ENCODE measurements at places on chromosomes 13 and 19.

GRCh38 chr13:76759877-76760276 is 126.3 kb downstream of the KCTD12 start:
- DNase-seq = no peak

- DNase-seq = no peak
Measured at GRCh38 chr13:96783057-96783456, 211.2 kb downstream of the OXGR1 start.

DNA sequence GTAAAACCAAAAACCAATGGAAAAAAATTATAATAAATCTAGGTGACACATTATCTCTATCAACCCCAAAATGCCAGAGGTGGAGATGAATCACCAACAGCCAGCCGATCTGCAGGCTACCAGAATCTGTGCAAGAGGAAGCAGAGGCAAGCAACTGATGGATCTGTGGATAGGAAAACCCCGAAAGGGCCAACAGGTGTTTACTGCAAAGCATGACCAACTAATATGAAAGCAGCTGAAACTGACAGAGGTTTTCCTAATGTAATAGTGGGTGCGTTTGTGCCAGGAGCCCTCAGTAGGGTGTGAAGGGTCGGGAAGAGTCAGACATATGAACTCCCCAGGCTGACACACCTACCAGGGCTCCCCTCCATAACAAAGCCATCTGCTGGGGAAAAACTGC is 554.6 kb downstream of the RFC3 start:
- DNase-seq = no peak

DNA sequence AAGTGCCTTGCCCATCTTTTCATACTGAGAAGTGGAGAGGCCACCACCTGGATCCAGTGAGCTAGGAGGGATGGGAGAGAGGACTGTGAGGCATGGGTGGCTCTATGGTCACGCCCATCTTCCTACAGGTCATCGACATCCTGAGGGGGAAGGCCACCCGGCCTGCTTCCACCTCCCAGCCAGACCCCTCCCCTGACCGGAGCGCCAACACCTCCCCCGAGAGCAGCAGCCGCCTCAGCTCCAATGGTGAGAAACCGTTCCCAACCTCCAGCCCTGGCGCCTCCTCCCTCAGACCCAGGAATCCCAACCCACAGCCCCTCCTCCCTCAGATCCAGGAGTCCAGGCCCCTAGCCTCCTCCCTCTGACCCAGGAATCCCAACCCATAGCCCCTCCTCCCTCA is 10.1 kb downstream of the BCL3 start:
- no peak for DNase-seq

DNA sequence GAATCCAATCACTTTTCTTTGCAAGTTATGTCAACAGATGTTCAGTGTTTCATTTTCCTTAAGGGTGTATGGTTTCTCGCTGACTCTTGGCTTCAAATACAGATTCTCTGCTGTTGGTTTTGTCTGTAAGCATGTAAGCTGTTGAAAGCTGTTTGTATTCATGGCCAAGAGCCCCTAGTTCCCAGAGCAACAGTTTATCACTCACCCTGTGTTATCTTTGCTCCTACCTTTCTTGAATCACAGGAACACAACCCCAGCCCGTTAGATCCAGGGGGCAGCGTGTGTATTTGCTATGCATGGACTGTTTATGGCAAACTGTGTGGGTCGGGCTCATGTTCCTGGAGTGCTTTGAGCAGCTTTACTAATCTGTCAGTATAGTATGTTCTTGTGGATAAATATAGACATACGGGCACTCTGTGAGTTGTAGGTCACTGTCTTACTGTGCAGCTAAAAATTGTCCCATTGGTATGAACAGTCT is 28.9 kb downstream of the FRY start:
- DNase-seq = no peak

- DNase-seq = no peak
Measured at GRCh38 chr19:58054901-58055874, 3.9 kb upstream of the ZNF135 start.

DNA sequence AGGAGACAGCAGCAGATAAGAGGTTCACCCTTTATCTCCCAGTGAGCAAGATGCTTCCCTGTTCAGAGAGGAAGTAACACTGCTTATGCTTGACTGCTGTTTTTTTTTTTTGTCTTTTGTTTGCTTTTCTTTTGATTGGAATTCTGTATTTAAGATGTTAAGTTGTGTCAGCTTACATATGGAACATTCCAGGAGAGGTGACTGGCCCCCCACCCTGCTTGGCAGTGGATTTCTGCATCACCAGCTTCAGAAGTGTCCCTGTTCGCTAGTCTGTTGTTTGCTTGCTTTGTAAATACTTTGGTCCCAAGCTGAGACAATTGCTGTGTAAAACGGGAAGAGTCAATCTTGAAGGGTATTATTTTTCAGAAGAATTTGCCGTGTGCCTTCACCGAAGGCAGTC is 43.0 kb downstream of the IFT88 start:
- no peak for DNase-seq

- no peak for DNase-seq
Measured at GRCh38 chr13:42633495-42633894, 59.5 kb downstream of the TNFSF11 start.

DNA sequence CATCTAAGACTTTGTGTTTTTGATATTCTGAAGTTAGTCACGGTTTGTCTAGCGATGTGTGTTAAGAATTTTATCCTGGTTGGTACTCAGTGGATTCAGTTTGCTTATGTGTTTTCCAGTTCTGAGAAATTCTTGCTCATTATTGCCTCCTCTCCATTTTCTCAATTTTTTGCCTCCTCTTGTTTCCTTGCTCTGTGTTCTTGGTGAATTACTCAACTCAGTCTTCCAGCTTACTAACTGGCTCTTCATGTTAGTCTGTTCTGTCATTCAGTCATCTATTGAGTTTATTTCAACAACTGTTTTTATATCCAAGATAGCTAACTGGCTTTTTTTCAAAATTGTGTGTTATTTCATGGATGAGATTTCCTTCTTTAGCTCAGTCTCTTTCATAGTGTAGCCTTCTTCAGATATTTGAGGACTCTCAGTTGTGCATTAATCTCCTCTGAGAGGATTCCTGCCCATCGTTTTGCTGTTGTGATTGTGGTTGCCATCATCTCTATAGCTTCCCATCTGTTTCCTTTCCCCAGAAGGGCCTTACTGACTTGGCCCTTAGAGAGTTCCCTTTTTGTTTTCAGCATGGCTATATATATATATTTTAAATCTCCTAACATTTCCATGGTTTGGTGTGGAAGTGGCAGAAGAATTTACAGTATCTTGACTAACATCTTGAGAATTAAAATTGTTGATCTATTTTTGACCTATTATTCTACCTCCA is 6.2 kb downstream of the SETDB2 start:
- DNase-seq = no peak

GRCh38 chr13:99922631-99923404 is 48.7 kb downstream of the ZIC5 start:
- no peak for DNase-seq

Data from stimulated activated CD4-positive, alpha-beta T cell treated with anti-CD3 and anti-CD28 coated beads, Interleukin-1b, Interleukin-23, amount 100 ng/mL, for 4 hours (primary cell).